ENCODE measurements at places on chromosomes 7 and 10. TPM values are rescaled to one million over a fixed set of nuclear protein-coding genes. Genes with fewer than 3 reads are reported as not detected.

SGCE gene
- total RNA-seq: 25.4 TPM

CHST3 gene
- total RNA-seq: not detected

ATG9B gene
- total RNA-seq: 0.94 TPM

TMEM184A gene
- total RNA-seq: not detected

PRSS1 gene
- not detected for total RNA-seq

GBX1 gene
- not detected for total RNA-seq

ORC5 gene
- total RNA-seq: 33.1 TPM

PIP gene
- total RNA-seq: not detected

WNT8B gene
- total RNA-seq: not detected

HTR7 gene
- 0.10 TPM for total RNA-seq

GIMAP8 gene
- not detected for total RNA-seq

LARP4B gene
- total RNA-seq: 143 TPM

FXYD4 gene
- not detected for total RNA-seq

GRCh38 chr10:19772972-19773371 is 43.3 kb upstream of the PLXDC2 start:
- DNase-seq: no peak

GRCh38 chr7:43689115-43689514 is 40.2 kb downstream of the COA1 start:
- no peak for DNase-seq

GRCh38 chr10:69228151-69228550 is 8.0 kb downstream of the HKDC1 start:
- no peak for DNase-seq

- DNase-seq: peak; percentile 45
Measured at GRCh38 chr7:134513169-134513752, 14.1 kb upstream of the AKR1B10 start.

GRCh38 chr10:77029777-77030717 is 607.6 kb downstream of the KCNMA1 start:
- DNase-seq: no peak

DNA sequence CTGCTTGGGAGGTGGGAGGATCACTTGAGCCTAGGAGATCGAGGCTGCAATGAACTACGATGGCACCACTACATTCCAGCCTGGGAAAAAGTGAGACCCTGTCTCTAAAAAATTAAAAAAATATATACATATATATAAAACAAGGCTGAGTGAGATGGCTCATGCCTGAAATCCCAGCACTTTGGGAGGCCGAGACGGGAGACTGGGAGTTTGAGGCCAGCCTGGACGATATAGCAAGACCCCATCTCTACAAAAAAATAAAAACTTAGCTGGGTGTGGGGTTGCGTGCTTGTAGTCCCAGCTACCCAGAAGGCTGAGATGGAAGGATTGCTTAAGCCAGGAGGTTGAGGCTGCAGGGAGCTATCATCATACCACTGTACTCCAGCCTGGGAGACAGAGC is 87.6 kb downstream of the CARD11 start:
- DNase-seq: no peak

DNA sequence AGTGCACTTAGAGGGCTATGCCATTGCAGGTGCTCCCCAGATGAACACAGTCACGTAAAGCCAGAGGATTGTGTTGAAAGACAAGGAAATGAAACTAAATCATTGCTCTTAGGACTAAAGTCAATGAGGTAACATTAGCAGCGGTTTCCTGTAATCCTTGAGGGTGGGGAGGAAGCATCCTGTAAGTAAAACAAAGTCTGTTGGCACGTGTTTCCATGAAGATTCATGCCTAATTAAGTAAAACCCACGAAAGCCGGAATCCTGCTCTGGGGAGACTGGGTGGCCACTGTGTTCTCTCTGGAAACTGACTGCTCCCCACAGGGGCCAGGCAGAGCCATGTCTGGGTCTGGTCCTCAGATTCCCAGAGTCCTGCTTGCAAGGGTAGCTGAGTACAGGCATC is 18.3 kb downstream of the STEAP1B start:
- peak; percentile 88 for DNase-seq

- DNase-seq: no peak
Measured at GRCh38 chr10:64040781-64041180, 519.6 kb downstream of the REEP3 start.

GRCh38 chr10:109741712-109742111 is 181.6 kb downstream of the XPNPEP1 start:
- no peak for DNase-seq

- no peak for DNase-seq
Measured at GRCh38 chr10:71397296-71398212, 834 bp downstream of the CDH23 start.

GRCh38 chr10:64477791-64478190 is 956.6 kb downstream of the REEP3 start:
- no peak for DNase-seq

GRCh38 chr7:155998328-155998691 is 186.0 kb upstream of the SHH start:
- DNase-seq: no peak

DNA sequence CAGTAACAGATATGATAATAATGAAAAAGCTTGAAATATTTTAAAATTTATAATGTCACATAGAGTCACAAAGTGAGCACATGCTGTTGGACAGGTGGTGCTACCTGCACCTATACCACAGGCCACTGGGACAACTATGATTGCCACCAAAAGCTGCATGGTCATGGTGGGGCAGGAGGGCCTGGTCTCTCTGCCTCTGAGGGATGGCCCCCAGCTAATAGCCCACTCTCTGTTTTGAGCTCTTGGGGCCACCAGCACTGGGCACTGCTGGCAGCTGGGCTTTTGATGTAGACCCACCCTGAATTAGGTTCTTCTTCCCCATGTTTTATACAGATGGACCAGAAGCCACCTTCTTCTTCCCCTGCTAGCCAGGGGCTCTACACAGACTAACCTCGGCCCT is 265.4 kb downstream of the KCND2 start:
- no peak for DNase-seq

- DNase-seq: no peak
Measured at GRCh38 chr7:113092762-113093161, 6.1 kb upstream of the GPR85 start.
